ENCODE measurements at places on chromosomes 5 and 9. TPM values are rescaled to one million over a fixed set of nuclear protein-coding genes. Genes with fewer than 3 reads are reported as not detected.

GRCh38 chr9:36665921-36666431 is 93.3 kb downstream of the MELK start:
- no peak for DNase-seq

GRCh38 chr5:87899721-87900131 is 368.9 kb downstream of the TMEM161B start:
- DNase-seq, result peak; percentile 36

- DNase-seq, result no peak
These were observed 27.6 kb upstream of the TCF7 start for GRCh38 chr5:134086943-134087305.

DNA sequence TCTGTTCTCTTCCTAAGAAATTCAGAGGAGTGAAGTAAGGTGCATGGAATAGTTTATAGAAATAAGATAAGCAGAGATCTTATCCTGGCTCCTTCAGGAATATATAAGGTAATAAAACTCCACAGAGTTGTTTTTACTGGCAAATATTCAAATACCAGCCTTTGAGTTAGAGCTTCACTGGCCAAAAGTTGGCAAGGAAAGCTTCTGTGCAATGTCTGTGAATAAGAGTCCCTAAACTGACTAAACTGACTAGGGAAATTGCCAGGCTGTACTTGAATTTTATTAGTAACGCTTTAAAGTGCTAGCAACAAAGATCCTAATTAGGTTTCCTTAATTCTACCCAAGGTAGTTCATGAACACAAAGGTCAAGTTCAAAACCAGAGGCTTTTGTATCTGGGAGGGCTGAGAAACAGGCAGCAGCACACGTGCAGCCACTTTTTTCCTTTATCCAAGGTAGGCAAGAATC is 131.1 kb upstream of the MPDZ start:
- DNase-seq, result no peak

GRCh38 chr5:1749346-1750124 is 50.1 kb downstream of the MRPL36 start:
- no peak for DNase-seq

DNA sequence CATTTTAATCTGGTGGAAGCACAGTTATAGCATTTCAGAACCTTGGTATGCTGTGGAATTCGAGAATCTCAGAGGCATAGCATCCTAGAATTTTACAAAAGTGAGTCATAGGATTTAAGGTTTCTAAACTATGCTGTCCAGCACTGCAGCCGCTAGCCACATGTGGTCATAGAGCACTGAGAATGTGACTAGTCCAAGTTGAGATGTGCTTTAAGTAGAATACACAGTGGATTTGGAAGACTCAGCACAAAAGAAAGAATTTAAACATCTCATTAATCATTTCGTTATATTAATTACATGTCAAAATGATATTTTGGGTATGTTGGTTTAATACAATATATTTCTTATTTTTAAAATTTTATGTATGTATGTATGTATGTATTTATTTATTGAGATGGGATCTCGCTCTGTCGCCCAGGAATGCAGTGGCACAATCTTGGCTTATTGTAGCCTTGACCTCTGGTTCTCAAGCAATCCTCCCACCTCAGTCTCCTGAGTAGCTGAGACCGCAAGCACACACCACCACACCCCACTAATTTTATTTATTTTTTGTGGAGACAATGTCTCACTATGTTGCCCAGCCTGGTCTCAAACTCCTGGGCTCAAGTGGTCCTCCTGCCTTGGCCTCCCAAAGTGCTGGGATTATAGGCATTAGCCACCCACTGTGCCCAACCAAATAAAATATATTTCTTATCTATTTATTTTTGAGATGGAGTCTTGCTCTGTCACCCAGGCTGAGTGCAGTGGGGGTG is 20.4 kb upstream of the RPS14 start:
- no peak for DNase-seq

- no peak for DNase-seq
These were observed 20.5 kb upstream of the SHB start for GRCh38 chr9:38089387-38090165.

DNA sequence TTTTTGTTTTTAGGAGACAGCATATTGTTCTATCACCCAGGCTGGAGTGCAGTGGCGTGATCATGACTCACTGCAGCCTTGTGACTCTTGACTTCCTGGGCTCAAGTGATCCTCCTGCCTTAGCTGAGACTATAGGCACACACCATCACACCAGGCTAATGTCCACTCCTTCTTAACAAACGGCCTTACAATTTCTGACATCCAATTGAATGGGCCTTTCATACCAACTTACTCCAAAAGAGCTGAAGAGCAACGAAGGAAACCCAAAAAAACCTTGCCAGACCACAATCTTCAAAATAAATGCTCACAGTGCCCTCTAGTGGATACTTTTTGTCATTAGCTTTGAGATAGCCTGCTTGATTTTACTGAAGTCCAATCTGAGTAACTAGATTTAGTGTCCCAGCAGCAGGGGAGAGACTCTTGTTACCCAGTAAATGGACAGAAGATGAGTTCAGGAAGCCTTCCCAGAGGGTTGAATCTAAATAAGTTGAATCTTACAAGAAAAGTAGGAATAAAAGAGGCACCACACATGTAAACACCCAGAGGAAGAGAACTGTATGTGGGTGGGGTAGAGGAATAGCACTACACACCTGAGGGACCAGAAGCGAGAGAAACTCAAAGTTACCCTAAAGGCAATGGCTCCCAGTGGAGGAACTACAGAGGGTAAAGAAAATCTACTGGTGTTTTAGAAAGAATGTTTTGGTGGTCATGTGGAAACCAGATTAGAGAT is 9.3 kb downstream of the ZNF622 start:
- peak; percentile 23 for DNase-seq

DNA sequence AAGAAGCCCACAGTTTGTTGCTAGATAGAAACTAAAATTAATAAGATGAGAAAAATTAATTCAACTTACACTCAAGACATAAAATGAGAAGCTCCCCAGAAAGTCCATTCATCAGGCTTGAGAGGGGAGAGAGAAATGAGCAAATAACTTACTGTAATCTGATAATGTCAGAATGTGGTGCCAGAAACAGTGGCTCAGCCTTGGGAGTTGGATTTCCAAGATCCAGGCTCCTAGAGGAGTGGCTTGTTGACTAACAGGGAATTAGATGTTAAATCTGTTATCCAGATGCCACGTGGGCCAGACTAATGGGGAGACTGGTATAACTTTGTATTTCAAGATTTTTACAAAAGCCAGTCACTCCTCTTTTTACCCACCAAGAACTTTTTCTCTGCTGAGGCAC is 458.2 kb downstream of the GADD45G start:
- DNase-seq, result no peak

Gene GEMIN5
- total RNA-seq, result 14.9 TPM

Gene NOXA1
- total RNA-seq, result 1.9 TPM

Gene BARHL1
- not detected for total RNA-seq

Gene HEMGN
- not detected for total RNA-seq

Gene DYNC2I2
- total RNA-seq, result 36.8 TPM
